ENCODE measurements at places on chromosomes 11 and 22. TPM values are rescaled to one million over a fixed set of nuclear protein-coding genes. Genes with fewer than 3 reads are reported as not detected.

Gene GLYATL2
- not detected for total RNA-seq

Gene RASD2
- total RNA-seq: 45.9 TPM

Gene IL10RA
- 19.5 TPM for total RNA-seq

Gene LPXN
- total RNA-seq: 5.4 TPM

Gene SLC22A6
- total RNA-seq: not detected

Gene PHETA2
- total RNA-seq: 32.1 TPM

Gene NTM
- 4.0 TPM for total RNA-seq

Gene HBE1
- 0.67 TPM for total RNA-seq
